ENCODE measurements at places on chromosomes 1 and 21. TPM values are rescaled to one million over a fixed set of nuclear protein-coding genes. Genes with fewer than 3 reads are reported as not detected.

GRCh38 chr1:25018110-25018735 is 88.1 kb upstream of the RUNX3 start:
- no peak for DNase-seq

GRCh38 chr1:78070210-78070609 is 24.4 kb downstream of the GIPC2 start:
- no peak for DNase-seq

The TLCD4 gene
- not detected for total RNA-seq

DNA sequence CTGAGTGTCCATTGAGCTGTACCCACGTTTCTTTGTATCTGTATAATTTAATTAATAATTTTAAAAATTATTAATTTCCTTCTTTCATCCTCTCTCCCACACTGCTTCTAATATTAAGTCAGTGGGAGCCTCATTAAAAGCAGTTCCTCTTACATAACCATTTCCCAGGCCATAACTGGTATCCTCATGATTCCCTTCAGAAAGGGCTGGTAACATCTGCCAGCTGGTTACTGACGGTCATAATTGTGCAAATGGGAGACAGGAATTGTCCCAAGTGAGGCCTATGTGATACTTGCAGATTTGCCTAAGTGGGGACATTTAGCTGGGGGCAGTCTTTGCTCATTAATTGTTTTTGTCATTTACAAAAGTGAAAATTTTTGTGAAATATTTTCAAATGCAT is 69.0 kb upstream of the SPAG17 start:
- no peak for DNase-seq

The OR6N1 gene
- total RNA-seq, result not detected

The RBM34 gene
- 122 TPM for total RNA-seq

- DNase-seq, result no peak
These were observed 31.5 kb upstream of the KCNK1 start for GRCh38 chr1:233582439-233582838.

The EFNA1 gene
- 0.18 TPM for total RNA-seq

The OR10Z1 gene
- not detected for total RNA-seq

GRCh38 chr21:45985471-45986315 is 4.1 kb downstream of the COL6A1 start:
- DNase-seq, result no peak

The UMODL1 gene
- total RNA-seq, result not detected

- DNase-seq, result no peak
These were observed 258.3 kb downstream of the MATN1 start for GRCh38 chr1:30465096-30465495.

The GJA9 gene
- total RNA-seq, result not detected

The PPFIA4 gene
- 33.4 TPM for total RNA-seq

The ATP1A2 gene
- total RNA-seq, result not detected

The EPHX1 gene
- 2.9 TPM for total RNA-seq
